ENCODE measurements at places on chromosomes 12 and 14. TPM values are rescaled to one million over a fixed set of nuclear protein-coding genes. Genes with fewer than 3 reads are reported as not detected.

The VSX2 gene
- total RNA-seq: not detected

The HELB gene
- total RNA-seq: 3.9 TPM

The HHIPL1 gene
- total RNA-seq: 5.9 TPM

The TBK1 gene
- 24.8 TPM for total RNA-seq

The LRP1-AS gene
- total RNA-seq: not detected

The TARBP2 gene
- 15.7 TPM for total RNA-seq

The EPYC gene
- total RNA-seq: not detected

The CBLN3 gene
- 0.25 TPM for total RNA-seq

The ATG2B gene
- 29.7 TPM for total RNA-seq

The SLC25A47 gene
- total RNA-seq: not detected

The LRRIQ1 gene
- 5.9 TPM for total RNA-seq

The DPY19L2 gene
- total RNA-seq: 38.1 TPM

The CLEC2D gene
- total RNA-seq: 9.1 TPM

The OR4E1 gene
- total RNA-seq: not detected

The KLHL28 gene
- 33.4 TPM for total RNA-seq

The C14orf180 gene
- not detected for total RNA-seq

The KIF26A gene
- 9.1 TPM for total RNA-seq

The CCDC175 gene
- 2.0 TPM for total RNA-seq

The APEX1 gene
- total RNA-seq: 49.7 TPM

The GRIN2B gene
- 142 TPM for total RNA-seq

The DAO gene
- total RNA-seq: not detected

The NEUROD4 gene
- total RNA-seq: 0.98 TPM

The BHLHE41 gene
- total RNA-seq: 0.74 TPM

The MYF6 gene
- total RNA-seq: 0.74 TPM

The GALNT16 gene
- 8.1 TPM for total RNA-seq

The ASIC1 gene
- 24.6 TPM for total RNA-seq

The EXOC3L4 gene
- total RNA-seq: not detected

The FRMD6 gene
- total RNA-seq: 10.1 TPM

The CSRP2 gene
- total RNA-seq: 359 TPM

Measured in temporal lobe (tissue), 4 donors.